ENCODE measurements at places on chromosomes 11 and 22.

- DNase-seq = no peak
These were observed 47.6 kb upstream of the PARVG start for GRCh38 chr22:44133161-44133560.

GRCh38 chr22:32444068-32444467 lies 20.2 kb downstream of the BPIFC start:
- DNase-seq = peak; percentile 18

DNA sequence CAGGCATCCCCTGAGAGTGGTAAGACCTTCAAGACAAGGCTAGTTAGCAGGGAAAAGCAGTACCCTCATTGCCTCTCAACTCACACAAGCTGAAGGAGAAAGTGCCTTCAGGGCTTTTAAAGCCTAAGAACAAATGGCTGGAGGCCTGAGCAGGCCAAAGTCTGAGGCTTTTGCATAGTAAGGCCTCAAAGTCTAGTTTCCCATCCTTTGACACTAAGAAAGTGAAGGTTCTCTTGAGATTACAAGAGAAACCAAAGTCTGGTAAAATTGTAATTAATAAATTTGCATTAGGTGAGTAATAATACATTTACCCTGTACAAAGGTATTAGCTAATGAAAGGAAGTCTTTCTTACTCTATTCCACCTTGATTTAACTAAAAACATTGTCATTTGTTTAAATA lies 47.0 kb upstream of the CCDC89 start:
- no peak for DNase-seq

DNA sequence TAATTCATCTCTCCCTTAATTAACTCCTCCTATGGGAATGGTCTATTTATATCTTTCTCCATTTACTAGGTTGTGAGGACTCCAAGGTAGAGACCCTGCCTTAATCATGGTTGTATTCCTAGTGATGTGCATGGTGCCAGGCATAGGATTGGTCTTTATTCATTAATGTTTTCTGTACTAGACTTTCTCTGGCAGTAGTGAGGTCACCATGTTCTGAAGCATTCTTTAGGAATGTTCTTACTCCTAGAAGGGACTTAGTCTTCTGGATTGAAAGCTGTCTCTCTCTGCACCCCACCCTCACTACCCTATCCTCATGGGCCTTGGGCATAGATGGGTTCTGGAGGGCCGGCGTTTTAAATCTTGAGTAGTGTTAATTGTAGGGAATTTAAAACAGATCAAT lies 10.6 kb upstream of the INSC start:
- no peak for DNase-seq

GRCh38 chr11:23932485-23932898 lies 564.4 kb upstream of the LUZP2 start:
- no peak for DNase-seq
